Pulmonary artery endothelial cell (primary cell): ENCODE measurements at places on chromosomes 2 and 18. TPM values are rescaled to one million over a fixed set of nuclear protein-coding genes. Genes with fewer than 3 reads are reported as not detected.

- DNase-seq: no peak
Measured at GRCh38 chr2:110940376-110940910, 180.3 kb upstream of the BCL2L11 start.

- DNase-seq: no peak
Measured at GRCh38 chr2:145198555-145198954, 678.6 kb upstream of the ZEB2 start.

DNA sequence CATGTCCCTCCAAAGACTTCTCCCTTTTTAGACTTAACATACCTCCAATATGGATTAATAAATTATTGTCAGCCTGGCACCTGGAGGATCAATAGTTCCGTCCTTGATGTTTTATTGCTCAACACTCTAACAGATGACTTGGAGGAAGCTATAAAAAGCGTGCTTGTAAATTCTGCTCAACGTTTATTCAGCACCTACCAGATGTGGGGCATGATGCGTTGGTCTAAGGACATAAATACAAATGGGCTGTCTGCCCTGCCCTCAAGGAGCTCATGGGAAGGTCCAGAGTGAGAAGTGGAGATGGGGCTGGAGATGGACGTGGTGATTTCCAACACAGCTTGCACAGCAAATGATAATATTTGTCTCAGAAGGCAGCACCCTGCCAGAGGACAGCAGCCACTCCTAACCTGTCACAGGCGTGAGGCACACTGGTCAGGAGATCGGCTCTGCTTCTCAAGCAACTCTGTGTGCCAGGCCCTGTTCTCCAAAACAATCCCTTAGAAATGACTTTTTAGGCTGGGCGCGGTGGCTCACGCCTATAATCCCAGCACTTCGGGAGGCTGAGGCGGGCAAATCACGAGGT is 25.5 kb upstream of the ZCCHC2 start:
- DNase-seq: no peak

- no peak for DNase-seq
Measured at GRCh38 chr2:116109471-116109870, 1667.0 kb downstream of the DPP10 start.

Gene GPR55
- total RNA-seq: not detected in 2 replicates

- DNase-seq: no peak
Measured at GRCh38 chr2:144455987-144456386, 63.9 kb downstream of the ZEB2 start.

DNA sequence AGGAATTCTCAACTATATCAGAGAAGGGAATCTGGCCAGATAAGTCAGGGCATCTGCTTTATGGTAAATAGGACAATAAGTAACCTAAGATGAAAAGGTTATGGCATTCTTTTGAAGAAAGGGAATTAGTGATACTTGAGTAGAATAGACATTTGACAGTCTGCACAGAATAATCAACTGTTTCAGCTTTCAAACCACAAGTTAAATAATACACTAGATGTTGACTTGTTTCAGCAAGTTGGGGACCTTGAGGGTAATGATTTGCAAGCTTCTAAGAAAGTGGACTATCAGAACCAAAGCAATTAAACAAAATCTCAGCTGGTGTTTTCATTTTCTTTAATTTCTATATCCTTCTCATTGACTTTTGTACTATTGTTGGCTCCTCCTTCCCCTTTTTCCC is 54.5 kb downstream of the SLC39A10 start:
- DNase-seq: no peak

GRCh38 chr18:78724214-78724914 is 255.3 kb upstream of the SALL3 start:
- DNase-seq: no peak

Gene RSAD2
- 0.63 and 0.66 TPM in 2 replicates for total RNA-seq

Gene TANC1
- 55.0 and 78.7 TPM in 2 replicates for total RNA-seq

GRCh38 chr2:156526950-156527636 is 90.9 kb downstream of the GPD2 start:
- DNase-seq: no peak

Gene LONRF2
- not detected in 2 replicates for total RNA-seq

DNA sequence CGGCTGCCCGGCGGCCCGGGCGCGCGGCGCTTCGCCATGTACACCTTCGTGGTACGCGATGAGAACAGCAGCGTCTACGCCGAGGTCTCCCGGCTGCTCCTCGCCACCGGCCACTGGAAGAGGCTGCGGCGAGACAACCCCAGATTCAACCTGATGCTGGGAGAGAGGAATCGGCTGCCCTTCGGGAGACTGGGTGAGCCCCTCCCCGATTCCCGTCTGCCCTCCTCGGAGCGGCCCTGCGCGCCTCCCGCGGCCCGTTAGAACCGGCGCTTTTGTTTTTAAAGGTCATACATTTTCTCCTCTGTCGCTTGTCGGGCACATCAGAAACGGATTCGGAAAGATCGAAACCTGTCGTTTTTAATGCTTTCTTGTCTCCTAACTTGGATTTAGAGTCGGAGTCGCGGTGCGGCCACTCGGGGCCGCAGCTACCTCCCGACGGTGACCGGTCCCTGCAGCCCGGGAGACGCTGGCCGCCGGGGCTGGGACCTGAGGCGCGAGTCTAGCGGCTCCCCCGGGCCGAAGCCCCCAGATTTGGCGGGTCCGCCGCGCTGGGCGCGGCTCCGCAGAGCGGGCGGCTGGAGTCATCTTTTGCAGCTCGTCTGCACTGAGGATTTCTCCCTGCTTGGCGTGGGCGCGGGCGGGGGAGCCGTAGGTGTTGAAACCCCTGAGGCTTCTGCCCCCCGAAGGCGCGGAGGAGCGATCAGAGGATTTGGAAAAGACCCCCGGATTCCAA is 519 bp downstream of the TTL start:
- no peak for DNase-seq

GRCh38 chr2:23350792-23351355 is 34.1 kb upstream of the KLHL29 start:
- DNase-seq: no peak

DNA sequence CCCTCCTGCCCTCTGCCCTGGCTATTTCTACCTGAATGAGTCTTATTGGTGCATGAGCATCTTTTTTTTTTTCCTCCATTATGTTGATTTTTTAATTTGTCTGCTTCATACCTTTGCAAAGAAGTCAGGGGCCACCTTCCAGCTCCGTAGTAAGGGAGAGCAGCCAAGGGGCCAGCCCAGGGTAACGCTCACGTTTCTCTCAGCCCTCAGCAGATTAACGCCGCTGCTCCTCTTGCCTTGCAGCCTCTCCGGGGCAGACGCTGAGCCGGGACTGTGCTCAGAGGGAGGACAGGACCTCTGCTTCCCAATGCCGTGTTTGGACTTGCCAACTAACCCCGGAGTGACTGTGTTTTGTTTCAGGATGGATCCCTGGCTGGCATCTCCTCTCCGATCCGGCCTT is 241.7 kb downstream of the ATAD2B start:
- DNase-seq: no peak

GRCh38 chr2:216183462-216183861 is 74.3 kb downstream of the XRCC5 start:
- no peak for DNase-seq

DNA sequence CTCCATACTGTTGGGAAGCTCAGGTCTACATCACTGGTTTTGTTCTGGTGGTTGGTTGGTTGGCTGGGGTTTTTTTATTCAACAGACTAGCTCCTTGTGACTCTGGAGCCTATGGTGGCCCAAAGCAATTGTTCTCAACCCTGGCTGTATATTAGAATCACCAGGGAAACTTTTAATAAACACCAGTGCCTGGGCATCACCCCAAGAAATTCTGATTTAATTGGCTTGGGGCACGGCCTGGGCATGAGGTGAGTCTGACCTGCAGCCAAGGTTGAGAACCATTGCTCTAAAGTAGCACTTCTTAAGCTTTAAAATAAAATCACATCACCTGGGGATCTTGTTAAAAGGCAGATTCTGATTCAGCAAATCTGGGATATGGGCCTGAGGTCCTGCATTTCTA is 184.1 kb downstream of the C1D start:
- DNase-seq: no peak

Gene FEV
- not detected in 2 replicates for total RNA-seq

Gene AMER3
- not detected in 2 replicates for total RNA-seq

Gene SP3
- total RNA-seq: 98.3 and 126 TPM in 2 replicates

DNA sequence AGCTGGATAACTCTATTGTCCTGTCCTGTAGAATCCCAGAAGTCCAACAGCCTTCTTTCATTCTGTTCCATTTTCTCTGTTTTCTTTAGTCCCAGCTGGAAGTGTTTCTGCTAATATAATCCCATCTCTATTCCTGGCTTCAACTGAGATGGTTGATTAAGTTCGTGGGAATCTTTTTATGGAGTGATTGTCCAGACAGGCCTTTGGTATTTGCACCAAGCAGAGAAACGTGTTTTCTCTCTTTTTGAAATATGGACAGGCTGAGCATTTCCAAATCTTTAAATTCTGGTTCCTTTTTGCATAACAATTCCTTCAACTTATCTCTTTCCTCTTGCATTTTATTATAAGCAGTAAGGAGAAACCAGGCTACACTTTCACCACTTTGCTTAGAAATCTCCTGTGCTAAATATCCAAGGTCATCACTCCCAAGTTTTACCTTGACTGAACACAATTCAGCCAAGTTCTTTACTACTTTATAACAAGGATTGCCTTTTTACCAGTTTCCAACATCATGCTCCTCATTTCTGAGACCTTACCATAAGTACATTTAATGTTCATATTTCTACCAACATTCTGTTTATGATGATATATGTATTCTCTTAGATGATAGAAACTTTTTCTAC is 108.8 kb downstream of the ZFP36L2 start:
- no peak for DNase-seq

Gene IL36A
- not detected in 2 replicates for total RNA-seq

Gene QPCT
- 18.9 and 35.5 TPM in 2 replicates for total RNA-seq

GRCh38 chr2:197378086-197378485 is 56.7 kb downstream of the SF3B1 start:
- no peak for DNase-seq

DNA sequence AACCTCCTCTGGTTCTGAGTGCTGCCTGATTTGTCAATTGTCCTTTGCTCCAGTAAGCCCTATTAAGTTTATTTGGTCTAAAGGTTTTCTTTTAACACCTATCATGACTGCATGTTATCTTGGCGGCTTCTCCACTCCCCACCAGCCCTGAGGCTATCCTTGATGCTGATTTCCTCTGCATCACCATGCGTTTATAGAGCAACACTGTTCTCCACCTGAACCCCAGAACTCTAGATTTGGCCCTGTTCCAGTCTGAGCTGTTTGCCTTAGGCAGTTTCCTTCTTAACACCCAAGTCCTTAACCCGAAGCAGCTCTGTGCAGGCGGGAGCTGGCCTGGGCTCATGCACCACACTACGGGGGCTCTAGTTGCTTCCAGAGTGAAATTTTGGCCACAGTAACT is 98.2 kb upstream of the NPAS2 start:
- DNase-seq: no peak

DNA sequence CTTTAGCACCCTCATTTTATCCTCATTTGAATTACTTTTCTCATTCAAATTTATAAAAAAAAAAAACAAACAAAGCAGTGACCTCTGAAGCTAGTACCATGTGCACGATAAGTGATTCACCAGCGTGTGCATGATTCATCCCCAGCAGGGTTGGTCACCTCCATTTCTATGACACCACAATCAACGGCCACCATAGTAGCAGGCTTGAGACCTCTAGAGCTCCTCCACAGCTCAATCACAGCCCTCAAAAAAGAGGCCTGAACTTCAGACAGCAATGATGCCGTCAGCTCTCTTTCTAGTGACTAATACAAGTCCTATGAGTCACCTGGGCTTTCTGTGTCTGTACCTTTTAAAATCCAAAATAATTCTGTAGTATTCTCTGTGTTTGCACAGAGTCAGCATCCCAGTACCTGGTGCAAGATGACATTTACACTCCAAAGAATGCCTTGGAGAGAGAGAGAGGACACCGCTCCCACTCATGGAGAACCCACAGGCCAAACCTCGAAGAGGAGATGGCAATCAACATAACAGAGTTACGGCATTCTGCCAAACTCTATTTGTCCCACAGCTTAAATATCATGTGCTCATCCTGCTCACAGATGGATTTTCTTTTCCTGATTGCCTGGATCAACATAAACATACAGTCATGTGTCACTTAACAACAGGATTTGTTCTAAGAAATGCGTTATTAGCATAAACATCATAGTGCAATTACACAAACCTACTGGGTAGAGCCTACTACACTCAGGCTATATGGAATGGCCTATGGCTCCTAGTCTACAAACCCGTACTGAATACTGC is 58.7 kb downstream of the L3MBTL4 start:
- DNase-seq: no peak

GRCh38 chr2:154961676-154962075 is 263.2 kb downstream of the KCNJ3 start:
- DNase-seq: no peak

Gene STPG4
- 0.11 TPM in 1 of 2 replicates, not detected in the other for total RNA-seq

DNA sequence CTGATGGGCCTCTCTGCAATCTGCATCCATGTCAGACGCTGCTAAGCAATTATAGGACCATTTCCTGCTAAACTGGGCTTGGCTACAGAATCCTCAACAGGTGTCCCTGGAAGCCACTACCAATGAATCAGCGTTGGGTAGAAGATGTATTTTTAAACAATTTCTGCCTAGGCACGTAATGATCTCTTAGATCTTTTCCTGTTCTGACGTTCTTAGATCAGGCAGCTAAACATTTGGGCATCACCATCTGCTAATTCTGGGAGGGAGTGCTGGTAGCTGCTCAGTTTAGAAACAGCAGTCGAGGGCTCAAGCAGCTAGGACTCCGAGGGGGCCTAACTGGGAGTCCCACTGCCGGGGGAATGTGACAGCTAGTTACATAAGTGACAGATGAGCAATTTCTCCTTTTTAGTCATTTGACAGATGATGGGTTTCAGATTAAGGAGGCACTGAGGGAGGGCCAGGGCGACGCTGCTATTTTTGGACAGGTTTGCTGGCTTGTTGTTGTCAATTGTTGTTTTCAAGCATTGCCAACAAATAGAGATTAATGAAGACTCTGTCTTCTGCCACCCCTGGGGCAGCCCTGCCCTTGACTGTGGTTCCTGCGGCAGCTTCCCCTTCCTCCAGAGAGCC is 92.7 kb downstream of the MRO start:
- no peak for DNase-seq

Gene GALR1
- not detected in 2 replicates for total RNA-seq

GRCh38 chr2:54839461-54840255 is 116.2 kb downstream of the EML6 start:
- DNase-seq: no peak

DNA sequence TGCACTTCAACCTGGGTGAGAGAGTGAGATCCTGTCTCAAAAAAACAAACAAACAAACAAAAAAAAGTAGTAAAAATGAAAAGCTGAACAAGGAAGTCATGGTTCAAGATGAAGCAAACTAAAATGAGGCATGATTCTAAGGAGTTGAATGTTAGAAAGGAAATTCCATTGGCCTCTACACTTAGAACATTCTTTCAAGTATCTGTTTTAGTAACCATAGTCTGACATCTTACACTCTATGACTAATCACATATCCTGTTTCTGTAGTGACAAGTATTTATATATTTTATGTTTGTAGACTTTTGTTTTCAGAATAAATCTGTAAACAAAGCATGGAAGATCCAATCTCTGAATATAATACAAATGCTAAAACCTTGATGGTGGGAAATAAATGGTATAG is 164.1 kb downstream of the KIAA1328 start:
- DNase-seq: peak; percentile 5

Gene YIPF4
- 11.1 and 21.9 TPM in 2 replicates for total RNA-seq

Gene ANKRD62
- not detected in 2 replicates for total RNA-seq

Gene RNF103
- 18.7 and 19.6 TPM in 2 replicates for total RNA-seq

GRCh38 chr18:80210312-80211083 is 36.8 kb downstream of the PARD6G start:
- no peak for DNase-seq

GRCh38 chr2:31222071-31222470 is 4.8 kb upstream of the CAPN14 start:
- DNase-seq: no peak

Gene NBEAL1
- total RNA-seq: 13.8 and 24.5 TPM in 2 replicates

- no peak for DNase-seq
Measured at GRCh38 chr2:16005816-16006536, 65.6 kb downstream of the MYCN start.
